Fibroblast of upper back skin (primary cell): ENCODE measurements at places on chromosomes 5 and 9.
A peak's percentile ranks its signal among the peaks of the same experiment; 100 is the strongest.

GRCh38 chr9:24776226-24776625 is 230.5 kb upstream of the IZUMO3 start:
- DNase-seq: no peak

DNA sequence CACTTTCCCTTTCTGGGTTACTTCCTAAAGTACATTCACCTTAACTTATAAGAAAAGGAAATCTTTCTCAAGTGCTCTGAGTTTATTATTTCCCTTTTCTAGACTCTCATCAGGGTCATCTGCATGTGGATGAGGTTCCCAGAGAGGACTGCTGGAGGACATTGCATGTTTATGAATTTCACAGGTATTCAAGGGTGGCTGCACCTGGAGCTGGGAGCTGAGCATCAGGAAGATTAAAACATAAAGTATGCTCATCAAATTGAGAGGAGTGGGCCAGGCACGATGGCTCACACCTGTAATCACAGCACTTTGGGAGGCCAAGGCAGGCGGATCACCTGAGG is 34.7 kb upstream of the PLIN2 start:
- DNase-seq: no peak

- DNase-seq: peak; percentile 80
Measured at GRCh38 chr9:104858271-104858670, 69.7 kb downstream of the ABCA1 start.

DNA sequence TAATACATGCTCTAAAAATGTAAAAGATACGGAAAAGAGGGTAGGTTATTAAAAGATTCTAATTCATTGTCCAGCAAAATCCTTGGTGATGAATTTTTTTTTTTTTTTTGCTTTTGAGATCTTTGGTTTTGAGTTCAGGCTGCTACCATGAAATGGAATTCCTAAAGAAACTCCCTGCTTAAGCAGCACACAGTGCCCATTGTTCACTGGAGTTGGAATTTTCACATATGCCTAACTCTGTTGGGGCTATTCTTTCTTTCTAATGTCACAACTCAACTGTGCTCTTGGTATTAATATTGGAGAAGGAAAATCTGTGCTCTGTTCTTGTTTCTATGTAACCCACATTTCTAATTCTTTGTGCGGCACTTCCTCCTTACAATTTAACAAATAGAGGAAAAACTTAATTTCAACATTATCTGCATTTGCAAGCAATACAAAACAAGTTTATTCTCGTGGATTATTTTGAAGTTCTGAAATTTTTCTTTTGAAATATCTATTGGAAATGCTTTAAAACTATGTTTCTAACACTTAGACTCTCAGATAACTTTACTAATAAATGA is 21.6 kb downstream of the MATR3 start:
- DNase-seq: no peak

DNA sequence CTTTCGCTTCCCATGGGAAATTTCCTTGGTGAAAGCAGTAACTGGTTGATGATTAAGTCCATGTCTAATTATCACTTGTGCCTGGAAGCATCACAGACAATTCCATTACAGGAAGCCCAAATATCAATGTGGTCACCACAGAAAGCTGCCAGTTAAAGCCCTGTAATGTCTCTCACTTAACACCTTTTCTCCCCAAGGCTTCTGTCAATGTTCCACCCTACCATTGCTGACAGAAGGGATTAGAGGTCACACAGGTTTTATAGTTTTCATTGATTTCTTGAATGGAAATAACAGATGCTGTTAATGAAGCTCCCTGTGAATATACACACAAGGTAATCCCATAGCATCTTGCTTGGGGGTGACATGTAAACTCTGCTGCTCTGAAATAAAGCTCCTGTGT is 279.2 kb downstream of the COX7C start:
- no peak for DNase-seq

DNA sequence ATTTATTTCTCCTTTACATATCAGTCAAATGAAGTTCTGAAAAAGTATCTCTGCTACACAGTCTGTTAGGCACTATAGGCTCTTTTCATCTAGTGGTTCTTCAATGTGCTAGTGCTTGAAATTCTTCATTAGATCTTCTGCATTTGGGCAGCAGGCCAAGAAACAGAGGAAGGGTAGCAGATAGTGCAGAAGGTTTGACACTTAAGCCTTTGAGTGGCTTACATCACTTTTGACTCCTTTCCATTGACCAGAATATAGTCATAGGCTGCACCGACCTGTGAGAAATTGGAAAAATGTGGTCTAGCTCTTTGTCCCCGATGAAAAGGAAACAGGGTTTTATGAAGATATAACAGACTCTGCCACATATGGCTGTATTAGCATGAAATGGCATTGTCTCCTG is 459.5 kb upstream of the PTGER4 start:
- DNase-seq: no peak

- peak; percentile 5 for DNase-seq
Measured at GRCh38 chr5:141914199-141914743, 9.4 kb upstream of the DELE1 start.

DNA sequence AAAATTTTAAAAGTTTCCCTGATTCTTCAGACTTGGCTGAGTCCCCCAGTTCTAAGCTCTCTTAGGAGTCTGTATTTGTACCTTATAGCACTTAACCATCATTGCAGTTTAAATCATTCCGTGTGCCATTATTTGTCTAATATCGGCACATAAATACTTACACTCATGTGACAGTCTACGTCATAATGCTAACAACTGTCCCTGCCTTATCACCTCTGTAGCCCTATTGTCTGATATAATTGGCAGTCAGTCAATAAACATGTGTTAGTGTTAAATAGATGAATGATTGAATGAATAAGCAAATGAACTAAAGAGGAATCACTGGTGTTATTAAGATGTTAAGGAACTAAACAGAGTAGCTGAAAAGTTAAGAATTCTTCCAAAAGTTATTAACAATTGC is 287.8 kb downstream of the EBF1 start:
- DNase-seq: no peak

DNA sequence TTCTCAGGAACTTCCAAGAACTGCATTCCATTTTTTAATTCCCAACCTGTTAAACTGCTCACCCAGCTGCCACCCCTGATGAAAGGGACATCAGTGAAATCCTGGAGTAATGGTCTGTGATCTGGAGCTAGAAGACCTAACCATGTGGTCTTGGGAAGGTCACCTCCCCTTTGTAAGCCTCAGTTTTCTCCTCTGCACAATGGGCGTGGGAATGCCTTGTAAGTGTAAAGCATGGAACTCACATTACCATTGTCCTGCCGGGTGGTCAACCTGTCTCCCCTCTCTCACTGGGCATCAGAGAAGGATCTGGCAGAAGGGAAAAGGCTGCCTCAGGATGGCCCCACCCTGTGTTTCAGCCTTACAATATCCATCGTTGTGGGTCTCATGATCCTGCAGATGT is 15.3 kb upstream of the CCDC180 start:
- DNase-seq: no peak

DNA sequence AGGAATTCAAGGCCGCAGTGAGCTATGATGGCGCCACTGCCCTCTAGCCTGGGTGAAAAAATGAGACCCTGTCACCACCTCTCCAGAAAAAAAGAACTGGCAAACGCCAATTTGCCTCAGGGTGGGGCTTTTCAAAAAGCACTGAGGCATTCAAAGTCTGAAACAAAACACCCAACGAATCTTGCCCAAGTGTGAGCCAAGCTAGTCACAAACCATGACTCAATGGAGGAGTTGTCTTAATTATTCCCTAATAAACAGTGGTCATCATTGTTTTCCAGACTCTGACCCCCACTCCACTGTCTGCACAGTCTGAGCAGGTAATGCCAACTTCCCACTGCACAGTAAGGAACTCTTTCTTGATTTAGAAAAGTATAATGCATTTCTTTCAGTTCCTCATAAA is 16.8 kb downstream of the FRMD3 start:
- DNase-seq: no peak

GRCh38 chr9:31839273-31839672 is 545.2 kb upstream of the ACO1 start:
- no peak for DNase-seq
